ENCODE measurements at places on chromosomes 7 and 10.

- no peak for DNase-seq
Measured at GRCh38 chr7:151824373-151824933, 52.5 kb downstream of the PRKAG2 start.

DNA sequence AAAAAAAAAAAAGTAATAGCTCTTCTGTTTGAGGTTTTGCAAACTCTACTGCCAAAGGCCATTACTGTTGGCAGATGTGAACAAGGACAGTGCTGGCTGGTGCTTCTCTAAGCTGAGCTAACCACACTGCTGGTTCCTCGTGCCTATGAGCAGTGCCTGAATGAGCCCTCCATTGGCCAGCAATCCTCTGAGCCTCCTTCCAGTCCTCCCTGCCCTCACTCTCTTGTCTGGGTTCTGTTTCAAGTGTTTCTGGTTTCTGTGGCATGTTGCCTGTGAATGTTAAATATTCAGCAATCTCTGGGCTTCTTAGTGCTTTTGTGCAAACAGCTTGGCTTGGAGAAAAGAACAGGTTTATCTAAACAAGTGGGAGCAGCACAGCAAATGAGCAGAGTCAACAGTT is 161.3 kb upstream of the AUTS2 start:
- DNase-seq = no peak

DNA sequence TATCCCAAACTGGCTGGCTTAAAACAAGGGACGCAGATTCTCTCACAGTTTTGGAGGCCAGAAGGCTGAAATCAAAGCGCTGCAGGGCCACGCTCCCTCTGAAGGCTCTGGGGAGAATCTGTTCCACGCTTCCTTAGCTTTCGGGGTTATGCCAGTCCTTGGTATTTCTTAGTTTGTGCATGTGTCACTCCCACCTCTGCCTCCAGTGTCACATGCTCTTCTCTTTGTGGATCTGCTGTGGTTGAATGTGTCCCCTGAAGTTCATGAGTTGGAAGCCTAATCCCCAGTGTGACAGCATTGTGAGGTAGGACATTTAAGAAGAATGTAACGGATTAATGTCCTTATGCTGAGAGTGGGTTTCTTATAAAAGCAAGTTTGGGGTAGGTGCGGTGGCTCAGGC is 29.4 kb upstream of the RHEB start:
- DNase-seq = no peak

DNA sequence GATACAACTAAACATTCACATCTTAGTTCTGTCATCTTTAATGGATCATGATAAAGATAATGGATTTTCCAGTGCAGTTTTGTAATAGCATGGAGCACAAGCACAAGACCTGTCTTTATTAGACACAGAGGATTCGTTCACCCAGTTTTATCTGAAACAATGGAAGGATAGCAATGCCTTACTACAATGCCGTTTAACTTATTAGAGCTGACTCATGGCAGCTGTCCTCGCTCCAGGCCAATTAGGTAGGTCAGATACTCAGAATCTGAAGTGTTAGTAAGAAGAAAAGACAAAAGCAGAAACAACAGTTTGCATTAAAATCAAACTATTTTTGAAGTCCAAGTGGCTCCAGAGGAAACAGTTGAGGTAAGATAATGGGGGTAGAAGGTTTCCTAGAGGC is 12.8 kb downstream of the OR13A1 start:
- DNase-seq = no peak

DNA sequence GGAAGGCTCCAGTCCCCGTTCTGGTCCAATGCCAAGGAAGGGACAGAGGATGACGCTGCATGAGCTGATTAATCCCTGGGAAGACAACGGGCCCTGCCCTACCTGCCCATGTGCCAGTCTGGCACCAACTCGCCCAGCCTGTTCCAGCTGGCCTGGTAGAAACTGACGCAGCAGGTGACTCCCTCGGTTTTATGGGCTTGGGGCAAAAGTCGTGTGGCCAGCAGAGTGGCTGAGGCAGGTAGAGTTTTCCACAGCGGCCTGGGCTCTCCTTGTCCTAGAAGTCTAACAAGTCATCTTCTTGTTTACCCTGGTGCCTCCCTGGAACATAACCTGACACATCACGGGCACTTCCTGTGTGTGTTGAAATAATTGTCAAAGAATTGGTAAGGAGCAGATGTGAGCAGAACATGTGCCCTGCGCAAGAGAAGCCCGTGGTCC is 20.4 kb upstream of the LMTK2 start:
- DNase-seq = no peak

- no peak for DNase-seq
Measured at GRCh38 chr7:107025449-107026103, 18.9 kb upstream of the PRKAR2B start.
